Memory B cell (primary cell): ENCODE measurements at places on chromosomes 1 and 21.
A peak's percentile ranks its signal among the peaks of the same experiment; 100 is the strongest.

- DNase-seq, result no peak
Measured at GRCh38 chr1:110633646-110634030, 27.5 kb upstream of the KCNA2 start.

GRCh38 chr1:209627732-209628196 is 24.5 kb downstream of the LAMB3 start:
- DNase-seq, result peak; percentile 77

- no peak for DNase-seq
Measured at GRCh38 chr1:63813829-63814277, 40.0 kb downstream of the ROR1 start.

- no peak for DNase-seq
Measured at GRCh38 chr1:36124404-36125128, 456 bp downstream of the COL8A2 start.

DNA sequence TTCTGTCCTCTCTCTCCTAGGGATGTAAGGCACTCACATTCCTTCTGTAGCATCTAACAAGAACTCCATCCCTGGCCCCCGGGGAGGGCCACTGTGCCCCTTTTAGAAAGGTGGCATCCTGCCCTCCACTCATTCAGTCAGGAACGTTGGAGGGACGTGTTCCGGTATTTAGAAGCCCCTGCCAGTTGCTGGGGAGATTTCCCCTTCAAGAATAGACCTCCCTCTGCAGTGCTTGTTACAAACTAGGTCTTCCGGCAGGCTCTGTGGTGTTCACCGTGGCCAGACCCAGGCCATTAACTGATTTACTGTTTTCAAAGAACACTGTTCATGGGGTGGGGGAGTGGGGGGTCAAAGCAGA is 779 bp downstream of the PCP4L1 start:
- no peak for DNase-seq

DNA sequence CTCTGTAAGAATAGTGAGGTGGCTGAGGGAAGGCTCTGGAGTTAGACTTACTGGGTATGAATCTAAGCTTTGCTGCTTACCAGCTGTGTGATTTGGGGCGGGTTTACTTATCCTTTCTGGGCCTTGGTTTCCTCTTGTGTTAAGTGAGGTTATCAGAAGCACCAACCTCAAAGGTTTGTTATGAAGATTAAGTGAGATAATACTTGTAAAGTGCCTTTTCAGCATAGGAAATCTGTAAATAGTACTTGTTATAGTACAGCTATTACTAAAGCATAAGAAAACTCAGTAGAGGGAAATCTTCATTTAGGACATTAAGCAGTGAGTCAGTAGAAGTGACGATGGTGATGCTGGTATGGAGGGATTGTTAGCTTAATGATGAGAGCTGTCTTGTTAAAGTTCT is 12.1 kb downstream of the HHAT start:
- DNase-seq, result no peak

DNA sequence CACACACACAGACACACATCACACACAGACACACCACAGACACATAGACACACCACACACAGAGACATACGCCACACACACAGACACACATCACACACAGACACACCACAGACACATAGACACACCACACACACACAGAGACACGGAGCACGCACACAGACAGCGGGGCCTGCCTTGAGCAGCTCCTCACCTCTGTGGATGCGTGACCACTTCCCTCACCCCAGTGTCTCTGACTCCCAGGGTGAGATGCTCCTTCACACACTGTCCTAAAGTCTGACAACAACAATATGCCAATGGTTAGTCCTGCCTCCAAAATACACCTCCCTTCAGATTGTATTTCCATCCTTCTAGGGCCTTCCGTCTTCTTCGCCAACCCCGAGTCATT is 48.2 kb downstream of the IER5 start:
- no peak for DNase-seq

DNA sequence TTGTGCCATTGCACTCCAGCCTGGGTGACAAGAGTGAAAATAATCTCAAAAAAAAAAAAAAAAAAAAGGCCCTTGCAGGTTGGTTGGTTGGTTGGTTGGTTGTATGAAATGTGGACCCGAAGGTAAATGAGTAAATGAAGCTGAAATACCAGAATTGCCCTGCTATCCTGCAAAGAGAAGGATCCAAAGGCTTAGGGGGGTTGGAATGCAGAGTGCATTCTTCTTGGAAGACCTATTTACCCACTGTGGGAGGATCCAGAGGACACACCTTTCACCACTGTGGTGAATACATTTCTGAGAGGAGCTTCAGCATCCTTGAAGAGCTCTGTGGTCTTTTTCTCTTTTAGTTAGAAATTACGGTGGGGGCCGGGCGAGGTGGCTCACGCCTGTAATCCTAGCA is 28.7 kb upstream of the EIF4G3 start:
- DNase-seq, result no peak

DNA sequence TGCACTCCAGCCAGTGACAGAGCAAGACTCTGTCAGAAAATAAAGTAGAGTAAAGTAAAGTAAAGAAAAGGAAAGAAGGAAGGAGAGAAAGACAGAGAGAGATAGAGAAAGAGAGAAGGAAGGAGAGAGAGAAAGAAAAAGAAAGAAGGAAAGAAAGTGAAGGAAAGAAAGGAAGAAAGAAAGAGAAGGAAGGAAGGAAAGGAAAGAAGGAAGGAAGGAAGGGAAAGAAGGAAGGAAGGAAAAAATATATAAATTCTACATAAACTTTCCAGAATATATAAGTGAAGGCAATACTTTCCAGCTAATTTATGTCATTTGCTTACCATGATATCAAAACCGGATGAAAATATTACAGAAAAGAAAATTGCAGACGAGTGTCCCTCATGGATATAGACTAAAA is 71.7 kb upstream of the GPR52 start:
- DNase-seq, result no peak

- peak; percentile 41 for DNase-seq
Measured at GRCh38 chr1:94925561-94926125, 1.3 kb downstream of the CNN3 start.

DNA sequence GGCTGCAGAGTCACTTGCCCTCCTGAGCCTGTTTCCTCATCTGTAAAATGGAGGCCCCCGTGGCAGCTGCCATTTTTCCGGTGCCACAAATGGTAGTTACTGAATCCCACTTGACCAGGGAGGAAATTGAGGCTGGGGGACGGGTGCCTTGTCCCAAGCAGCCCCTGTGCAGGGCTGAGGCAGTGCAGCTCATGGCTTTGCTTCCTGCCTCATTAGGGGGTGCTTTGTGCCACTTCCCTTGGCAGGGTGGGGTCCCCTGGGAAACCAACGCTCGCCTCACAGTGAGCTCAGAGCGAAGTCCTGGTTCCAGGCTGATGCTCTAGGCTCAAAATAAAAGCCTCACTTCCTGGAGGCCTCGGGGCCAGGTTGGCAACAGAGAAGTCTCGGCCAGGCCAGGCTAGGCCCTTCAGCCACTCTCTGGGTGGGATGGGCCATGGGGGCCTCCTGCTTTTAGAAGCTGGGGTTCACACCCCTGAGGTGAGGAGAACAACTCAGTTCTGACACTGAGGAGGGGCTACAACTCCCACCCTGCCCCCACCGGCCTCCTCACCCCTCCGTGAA is 6.8 kb downstream of the LAPTM5 start:
- peak; percentile 83 for DNase-seq

- no peak for DNase-seq
Measured at GRCh38 chr1:205444931-205445645, 10.8 kb downstream of the BLACAT1 start.

GRCh38 chr1:22414244-22414751 is 37.4 kb upstream of the ZBTB40 start:
- DNase-seq, result no peak

DNA sequence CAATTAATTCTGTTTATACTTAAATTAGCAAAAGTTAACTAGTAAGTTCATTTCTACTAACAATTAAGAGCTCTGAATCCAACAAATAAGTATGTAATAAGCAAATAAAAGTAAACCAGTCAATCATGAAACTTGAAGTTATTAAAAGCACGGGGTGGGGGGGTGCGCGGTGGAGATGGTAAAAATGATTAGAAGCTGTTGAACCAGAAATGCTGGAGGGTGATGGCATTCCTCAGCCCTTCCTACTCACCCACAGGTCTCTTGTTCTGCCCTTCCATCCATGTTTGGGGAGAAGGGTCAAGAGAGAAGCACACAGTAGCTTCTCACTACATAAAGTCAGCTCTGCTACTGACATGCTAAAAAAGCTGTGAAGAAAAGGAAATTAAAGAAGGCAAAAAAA is 63.5 kb downstream of the AKT3 start:
- no peak for DNase-seq

GRCh38 chr1:193543259-193543658 is 356.8 kb upstream of the B3GALT2 start:
- DNase-seq, result no peak

GRCh38 chr1:183390561-183390960 is 27.6 kb downstream of the NMNAT2 start:
- no peak for DNase-seq

- DNase-seq, result no peak
Measured at GRCh38 chr1:209493559-209493958, 90.0 kb upstream of the CAMK1G start.

GRCh38 chr1:235011599-235012435 is 116.8 kb downstream of the TOMM20 start:
- peak; percentile 89 for DNase-seq

GRCh38 chr1:103177108-103177775 is 68.9 kb upstream of the COL11A1 start:
- DNase-seq, result no peak

DNA sequence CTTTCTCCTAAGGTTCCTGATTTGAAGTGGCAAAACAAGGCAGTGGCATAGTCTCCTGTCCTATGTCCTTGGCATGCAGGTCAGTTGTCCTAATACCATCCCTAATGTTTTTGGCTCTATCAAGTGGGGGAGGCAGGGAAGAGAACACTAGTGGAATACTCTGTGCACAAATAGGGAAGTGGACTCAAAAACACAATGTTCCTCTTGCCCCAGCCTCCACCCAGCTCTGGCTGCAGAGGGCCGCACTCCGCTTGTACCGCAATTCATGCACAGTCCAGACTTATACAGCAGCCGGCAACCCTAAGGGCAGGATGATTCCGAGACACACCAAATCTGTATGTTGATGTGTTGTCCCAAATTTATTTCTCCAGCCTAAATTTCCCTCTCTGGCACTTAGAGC is 14.5 kb downstream of the PLEKHO1 start:
- DNase-seq, result no peak

GRCh38 chr1:214463596-214463995 is 87.8 kb downstream of the PTPN14 start:
- no peak for DNase-seq

GRCh38 chr1:151993734-151994496 is at the start of gene S100A10:
Gene S100A10 (minus strand): TSS chr1:151993859. CDS start chr1:151986230, 7,629 bp downstream.
- peak; percentile 62 for DNase-seq

GRCh38 chr1:231252336-231252735 is 11.3 kb downstream of the GNPAT start:
- no peak for DNase-seq

DNA sequence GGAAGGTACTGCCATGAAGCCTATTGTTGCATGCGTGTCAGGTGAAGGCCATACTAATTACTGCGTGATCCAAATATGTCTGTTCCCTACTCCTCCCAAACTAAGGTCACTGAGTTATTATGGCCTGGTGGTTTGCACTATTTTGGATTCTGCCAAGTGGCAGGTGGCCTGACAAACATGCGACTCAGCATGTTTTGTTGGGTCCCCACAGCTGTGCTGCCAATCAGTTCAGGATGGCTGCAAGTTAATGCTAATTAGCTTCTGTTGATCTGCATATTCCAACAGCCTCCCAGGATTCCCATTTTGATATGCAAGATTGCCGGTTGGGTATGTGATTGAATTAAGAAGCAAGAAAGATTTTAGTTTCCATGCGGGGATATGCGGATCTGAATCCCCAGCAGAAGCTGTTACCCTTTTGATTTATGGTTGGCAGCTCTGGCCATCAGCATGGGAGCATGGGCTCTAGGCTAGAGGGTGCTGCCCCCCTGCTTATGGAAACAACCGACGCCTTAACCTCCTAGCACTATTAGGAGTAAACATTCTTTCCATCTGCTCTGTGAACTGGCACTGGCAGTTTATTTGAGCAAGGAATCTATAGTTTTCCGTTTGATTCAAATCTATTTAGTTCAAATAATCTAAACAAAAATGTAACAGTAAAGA is 429.8 kb upstream of the C1orf87 start:
- DNase-seq, result no peak

DNA sequence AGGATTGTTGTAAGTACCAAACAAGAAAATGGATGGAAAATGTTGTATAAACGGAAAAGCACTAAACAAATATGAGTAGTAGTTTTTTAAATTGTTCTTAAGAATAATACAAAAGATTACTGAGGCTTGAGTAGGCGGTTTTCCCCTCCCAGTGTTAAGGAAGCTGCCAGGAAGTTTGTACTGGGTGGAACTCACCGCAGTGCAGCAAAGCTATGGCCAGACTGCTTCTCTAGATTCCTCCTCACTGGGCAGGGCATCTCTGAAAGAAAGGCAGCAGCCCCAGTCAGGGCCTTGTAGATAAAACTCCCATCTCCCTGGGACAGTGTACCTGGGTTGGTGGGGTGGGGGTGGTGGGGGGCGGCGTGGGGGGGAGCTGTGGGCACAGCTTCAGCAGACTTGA is 58.7 kb downstream of the XCL2 start:
- DNase-seq, result no peak

- no peak for DNase-seq
Measured at GRCh38 chr1:64493831-64494230, 23.9 kb downstream of the CACHD1 start.

DNA sequence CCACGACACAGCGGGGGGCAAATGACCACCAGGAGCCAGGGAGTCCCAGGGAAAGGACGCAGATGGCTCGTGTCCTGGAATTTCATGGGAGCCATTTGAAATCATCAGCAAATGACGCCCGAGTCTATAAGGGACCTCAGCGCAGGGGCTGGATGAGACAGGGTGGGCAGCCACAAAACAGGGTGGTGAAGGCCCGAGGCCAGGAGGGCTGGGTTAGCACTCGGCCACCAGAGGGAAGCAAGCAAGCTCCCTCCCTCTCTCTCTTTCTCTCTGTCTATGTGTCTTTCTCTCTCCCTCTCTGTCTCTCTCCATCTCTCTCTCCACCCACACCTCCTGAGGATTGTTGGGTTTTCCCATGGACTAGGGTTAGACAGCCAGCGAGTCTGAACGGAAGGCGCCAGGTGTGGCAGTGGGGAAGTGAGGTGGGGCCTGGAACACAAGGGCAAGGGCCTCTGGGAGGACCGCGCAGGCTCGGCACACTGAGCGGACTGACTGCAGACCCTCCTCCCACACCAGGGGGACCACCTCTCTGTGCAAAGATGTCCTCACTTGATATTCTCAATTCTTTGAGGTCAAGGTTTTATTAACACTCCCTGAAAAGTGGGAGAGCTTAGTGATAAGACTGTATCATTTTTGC is 73.8 kb upstream of the TMPRSS2 start:
- DNase-seq, result no peak

DNA sequence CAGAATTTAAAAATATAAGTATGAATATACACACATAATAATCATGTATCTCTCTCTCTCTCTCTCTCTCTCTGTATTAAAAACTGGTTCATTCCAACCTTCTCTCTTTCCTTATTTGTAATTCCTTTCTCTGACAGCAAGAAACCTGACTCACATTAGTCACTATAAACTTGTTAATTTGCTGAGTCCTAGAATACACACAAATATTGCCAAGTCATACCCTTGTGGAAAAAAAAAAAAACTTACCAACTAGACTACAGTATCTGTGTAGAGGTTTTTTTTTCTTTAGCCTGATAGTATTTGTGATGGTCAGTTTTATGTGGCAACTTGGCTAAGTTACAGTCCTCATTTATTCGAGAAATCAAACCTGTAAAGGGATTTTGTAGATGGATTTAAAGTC is 26.3 kb upstream of the NHLH2 start:
- DNase-seq, result no peak
